ENCODE measurements at places on chromosomes 1 and 21.

DNA sequence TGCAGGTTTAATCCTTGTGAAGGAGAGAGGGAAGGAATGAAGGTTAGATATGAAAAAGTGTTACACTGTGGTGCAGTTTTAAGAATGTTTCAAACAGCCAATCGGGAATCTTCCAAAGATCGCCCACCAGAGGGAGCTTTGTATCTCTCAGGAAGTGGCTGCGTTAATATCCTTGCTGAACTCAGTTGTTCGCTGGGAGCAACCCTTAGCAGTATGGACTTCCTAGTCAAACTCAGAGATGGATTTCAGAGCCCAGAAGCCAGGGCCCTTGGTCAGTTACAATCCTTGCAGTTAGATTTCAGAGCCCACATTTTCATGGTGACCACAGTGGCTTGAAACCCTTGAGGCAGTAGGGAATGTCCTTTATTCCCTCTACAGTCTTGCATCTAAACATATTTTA, 136.2 kb downstream of the NTNG1 start:
- no peak for DNase-seq

DNA sequence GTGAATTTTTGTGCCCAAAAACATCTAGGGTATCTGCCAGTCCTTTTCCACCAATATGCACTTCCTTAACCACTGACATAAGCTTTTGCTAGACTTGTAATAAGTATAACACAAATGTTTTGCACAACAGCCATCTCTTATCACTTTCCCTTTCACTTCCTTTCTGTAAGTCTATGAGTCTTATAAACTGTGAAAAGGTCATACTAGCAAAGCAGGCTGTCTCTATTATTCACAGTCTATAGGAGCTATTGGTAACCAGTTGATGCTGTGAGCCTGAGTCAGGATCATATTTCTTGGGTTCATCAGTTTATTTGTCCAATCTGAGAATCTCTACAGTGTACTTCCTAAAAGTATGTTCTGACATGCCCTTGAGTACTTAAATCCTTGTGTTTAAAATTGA, 172.6 kb downstream of the CHRM3 start:
- no peak for DNase-seq

DNA sequence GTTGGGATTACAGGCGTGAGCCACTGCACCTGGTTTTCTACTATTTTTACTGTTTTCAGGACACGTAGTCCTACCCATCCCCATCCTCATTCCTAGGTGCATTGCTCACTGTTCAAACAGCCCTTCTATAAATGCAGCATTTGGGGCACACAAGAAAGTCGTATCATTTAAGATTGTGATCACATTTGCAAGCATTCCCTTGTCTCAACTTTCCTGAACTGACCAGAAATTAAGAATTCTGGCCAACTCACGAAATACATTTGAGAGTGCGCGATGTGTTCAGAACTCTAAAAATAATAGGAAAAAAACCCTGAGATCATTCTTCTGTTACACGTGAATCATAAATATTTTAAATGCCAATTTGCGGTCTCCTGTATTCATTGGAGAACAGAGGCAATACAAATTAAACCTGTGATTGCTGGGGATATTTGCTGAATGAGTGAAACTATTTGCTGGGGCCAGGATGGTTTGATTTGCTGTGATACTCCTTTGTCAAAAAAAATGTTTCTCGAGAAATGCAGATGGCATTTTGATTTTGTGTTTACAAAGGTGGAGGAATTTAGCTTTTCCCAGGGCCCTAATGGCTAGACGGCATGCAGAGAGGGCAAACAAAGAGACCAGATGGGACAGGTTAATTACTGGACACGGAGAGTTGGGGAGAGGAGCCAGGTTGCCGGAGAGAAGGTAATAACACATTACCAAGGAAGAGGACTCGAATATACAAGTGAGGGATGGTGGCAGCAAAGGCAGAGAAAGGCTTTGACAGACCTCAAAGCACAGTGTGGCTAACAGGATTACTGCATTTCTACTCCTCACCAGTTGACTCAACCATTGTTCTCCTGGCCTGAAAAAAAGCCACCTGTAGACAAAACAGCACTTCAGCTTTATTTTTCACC, 38.4 kb downstream of the STPG1 start:
- no peak for DNase-seq

DNA sequence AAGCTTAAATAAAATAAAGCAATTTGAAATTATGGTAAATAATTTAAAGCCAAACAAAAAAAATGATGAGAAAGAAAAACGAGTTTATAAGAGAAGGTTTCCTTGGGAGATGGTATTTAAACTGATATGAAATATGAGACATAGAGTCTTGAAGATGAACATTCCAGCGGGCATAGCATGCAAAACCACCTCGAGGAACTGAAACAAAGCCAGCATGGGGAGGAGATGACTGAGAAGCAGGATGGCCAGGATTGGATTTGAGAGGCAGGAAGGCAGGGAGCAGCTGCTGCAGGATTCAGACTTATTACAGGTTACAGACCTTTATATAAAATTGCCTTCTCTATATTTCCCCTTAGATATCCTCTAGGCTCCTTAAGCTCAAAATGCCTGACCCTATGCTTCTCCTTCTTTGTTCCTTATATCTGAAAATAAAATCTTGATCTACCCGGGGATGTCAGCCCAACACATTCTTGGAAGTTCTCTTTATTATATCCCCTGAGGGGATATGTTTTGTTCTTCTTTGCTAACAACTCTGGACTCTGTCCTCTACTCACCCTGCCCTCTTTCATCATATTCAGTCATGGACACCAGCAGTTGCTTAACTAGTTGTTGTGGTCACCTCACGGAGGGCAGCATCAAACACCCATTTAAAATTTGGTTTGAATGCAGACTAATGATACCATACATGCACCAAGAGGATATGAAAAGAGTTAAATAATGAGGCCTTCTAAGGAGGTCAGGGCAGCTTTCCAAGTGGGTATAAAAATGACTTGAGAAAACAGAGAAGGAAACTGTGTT, 719.1 kb upstream of the B3GALT2 start:
- no peak for DNase-seq

- no peak for DNase-seq
Observed at GRCh38 chr1:94743862-94744261, 76.3 kb upstream of the SLC44A3 start.

DNA sequence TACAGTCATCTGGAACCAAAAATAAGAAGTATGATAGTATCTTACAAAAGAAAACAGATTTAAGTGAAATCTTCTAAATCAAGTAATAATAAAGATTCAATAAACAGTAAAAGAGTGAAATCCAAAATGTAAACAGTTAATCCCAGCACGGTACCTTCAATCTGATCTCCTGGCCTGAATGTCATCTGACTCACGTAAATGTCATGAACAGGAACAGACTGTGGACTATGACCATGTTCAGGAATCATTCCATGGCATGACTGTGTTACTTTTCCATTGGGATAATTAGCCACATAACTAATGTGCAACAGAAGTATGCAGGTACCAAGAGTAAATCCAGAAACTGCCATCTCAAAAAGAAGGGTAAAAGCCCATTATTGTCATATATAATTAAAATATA, 18.0 kb downstream of the FRRS1 start:
- no peak for DNase-seq

DNA sequence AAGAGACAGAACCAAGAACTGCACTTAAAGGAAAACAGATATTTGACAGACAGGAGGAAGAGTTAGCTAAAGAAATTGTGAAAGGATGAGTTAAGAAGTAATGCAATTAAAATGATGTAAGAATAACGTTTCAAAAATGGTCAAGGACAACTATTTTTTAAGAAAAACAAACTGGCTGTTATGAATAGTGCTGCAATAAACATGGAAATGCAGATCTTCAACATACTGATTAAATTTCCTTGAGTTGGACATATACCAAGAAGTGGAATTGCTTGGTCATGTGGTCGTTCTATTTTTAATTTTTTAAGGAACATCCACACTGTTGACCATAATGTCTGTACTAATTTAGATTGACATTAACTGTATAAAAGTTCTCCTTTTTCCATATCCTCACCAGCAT, 23.1 kb upstream of the PHTF1 start:
- no peak for DNase-seq

DNA sequence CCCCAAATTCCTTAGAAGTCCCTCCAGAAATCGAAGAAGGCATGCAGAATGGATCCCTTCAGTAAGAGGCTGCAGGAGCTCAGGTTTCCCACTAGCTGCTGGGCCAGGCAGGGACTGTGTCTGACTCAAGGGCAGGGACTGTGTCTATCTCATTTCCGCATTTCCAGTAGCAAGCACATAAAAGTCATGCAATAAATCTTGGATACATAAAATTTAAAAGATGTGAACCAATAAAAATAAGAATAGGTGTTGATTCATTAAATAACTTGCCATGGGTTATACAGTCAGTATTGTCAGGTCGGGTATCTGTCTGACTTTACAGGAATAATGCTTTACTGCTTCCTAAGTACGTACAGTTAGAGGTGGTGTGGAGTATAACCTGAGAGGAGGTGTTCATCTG, 15.2 kb downstream of the PM20D1 start:
- no peak for DNase-seq

DNA sequence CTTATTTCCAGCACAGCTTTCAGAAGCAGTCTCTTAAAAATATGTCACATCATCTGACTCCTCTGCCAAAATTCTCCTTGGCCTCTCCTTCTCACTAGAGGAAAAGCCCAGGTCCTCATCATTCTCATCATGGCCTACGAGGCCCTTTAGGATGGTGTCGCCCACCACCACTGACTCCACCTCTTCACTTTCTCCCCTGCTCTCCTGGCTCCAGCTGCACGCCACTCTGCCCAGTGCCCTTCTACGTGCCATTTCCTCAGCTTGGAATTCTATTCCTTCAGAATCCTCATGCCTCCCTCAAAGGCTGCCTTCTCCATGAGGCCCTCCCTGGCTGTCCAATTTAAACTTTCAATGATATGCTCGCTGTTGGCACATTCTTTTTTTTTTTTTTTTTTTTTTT, 25.3 kb upstream of the BTG2 start:
- no peak for DNase-seq

GRCh38 chr1:42552636-42553035, 89.5 kb downstream of the CCDC30 start:
- DNase-seq = no peak

- DNase-seq = no peak
Observed at GRCh38 chr1:165162671-165163241, 193.8 kb downstream of the LMX1A start.
